Caki2 (cell line): ENCODE measurements at places on chromosomes 5 and 9. TPM values are rescaled to one million over a fixed set of nuclear protein-coding genes. Genes with fewer than 3 reads are reported as not detected.

DNA sequence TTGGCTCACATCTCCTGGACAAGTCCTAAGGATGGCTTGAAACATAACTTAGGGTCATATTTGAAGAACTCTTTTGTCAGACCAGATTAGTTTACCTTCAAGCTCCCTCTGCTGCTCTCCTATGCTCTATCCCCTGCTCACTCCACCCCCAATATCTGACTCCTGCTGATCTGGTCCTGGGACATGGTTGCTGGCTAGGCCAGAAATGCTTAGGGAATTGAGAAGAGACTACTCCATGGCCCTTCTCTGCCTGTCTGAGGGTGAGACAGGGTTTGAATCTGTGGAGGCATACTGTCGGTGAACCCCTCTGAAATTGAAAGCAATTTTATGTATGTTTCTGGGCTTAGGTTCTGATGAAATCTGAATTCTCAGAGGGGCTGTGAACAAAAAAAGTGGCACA is 3.3 kb downstream of the OTULIN start:
- DNase-seq: no peak

DNA sequence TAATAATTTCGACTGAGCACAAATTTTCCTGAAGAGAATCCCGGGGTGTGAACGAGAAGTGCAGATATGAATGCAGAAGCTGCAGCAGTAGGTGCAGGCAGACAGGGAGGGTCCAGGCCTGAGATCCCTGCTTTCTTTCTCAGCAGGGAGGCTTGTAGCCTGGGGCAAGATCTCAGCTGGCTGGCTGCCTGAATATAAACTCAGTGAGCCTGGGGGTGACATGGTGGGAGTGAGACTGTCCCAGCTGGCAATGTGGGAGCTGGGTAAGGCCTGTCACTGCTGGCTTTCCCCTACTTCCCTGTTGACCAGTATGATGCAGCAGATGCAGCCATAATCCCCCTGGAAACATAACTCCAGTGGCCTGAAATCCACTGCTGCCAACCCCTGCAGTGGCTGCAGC is 325.2 kb downstream of the CETN3 start:
- DNase-seq: no peak

GRCh38 chr9:22469928-22470544 is 23.4 kb downstream of the DMRTA1 start:
- peak; percentile 25 for DNase-seq

- DNase-seq: peak; percentile 55
Measured at GRCh38 chr9:110977259-110977709, 61.0 kb downstream of the LPAR1 start.

DNA sequence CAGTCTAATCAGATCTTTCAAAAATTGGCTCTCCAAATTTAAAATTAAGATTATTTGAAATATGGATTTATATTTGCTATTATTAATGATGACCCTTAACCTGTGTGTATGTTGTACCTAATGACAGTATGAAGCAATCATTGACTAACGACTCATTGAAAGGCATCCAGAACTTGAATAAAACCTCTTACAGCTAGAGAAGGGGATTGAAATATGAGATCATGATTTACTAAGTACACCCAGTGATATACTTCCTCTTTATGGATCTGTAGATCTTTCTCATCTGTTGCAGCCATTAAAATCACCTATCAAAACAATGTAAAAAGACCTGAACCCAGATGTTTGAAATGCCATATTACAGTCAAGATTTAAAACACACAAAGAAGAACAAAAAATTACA is 126.5 kb downstream of the RPS23 start:
- DNase-seq: no peak

DNA sequence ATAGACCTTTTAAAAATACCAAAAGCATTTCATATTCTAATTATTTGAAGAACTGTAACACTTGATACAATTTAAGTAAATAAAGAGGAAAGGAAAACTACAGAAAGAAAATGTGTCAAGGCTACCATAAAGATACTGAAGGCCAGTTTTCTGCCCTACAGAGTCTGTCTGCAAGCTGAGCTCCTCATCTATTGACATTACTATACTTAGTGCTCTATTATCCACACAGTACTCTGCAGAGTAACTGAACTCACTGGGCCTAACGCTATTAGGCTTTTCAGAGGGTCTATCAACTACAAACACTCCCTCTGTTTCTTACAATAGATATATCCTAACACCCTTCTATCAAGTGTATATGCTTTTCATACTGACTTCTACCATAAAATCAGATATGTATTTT is 57.1 kb upstream of the SUSD1 start:
- no peak for DNase-seq

- peak; percentile 48 for DNase-seq
Measured at GRCh38 chr5:180670586-180671359, 21.4 kb upstream of the FLT4 start.

DNA sequence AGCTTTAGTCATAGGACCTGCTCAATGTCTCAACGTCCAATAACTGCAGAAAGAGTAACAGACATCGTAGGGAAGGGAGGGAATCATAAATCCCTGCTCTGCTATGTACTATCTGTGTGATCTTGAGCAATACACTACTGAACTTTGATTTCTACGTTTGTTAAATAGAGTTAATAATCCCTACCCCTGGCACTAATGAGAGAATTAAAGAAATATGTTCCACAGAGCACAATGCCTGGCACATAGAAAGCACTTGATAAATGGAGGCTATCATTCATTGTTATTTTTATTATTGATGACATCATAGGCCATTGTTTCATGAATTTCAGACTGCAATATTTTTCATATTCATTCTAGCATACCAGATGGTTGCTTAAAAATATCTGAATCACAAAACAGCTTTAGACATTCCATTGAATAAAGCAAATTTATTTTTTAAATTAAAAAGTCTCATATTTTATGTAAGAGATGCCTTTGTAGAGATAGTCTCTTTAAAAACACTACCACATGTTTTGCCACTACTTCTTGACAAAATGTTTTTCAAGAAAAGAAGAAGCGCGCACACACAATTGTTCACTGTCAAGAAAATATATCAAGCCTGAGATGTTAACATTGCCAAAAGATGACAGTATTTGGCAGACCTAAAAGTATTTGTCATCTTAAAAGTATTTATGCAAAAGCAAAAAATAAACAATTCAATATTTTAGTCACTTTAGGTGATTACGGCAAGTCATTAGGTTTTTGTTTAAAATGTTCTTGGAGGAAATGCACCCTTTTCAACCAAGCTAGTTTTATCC is 108.5 kb downstream of the EBF1 start:
- DNase-seq: no peak

- DNase-seq: peak; percentile 55
Measured at GRCh38 chr5:24788829-24789514, 144.2 kb upstream of the CDH10 start.

- peak; percentile 26 for DNase-seq
Measured at GRCh38 chr5:125109293-125109692, 362.9 kb upstream of the ZNF608 start.

- DNase-seq: peak; percentile 98
Measured at GRCh38 chr9:16030528-16031185, 477.8 kb downstream of the CCDC171 start.

GRCh38 chr5:147616421-147616820 is 106.6 kb upstream of the DPYSL3 start:
- DNase-seq: no peak

DNA sequence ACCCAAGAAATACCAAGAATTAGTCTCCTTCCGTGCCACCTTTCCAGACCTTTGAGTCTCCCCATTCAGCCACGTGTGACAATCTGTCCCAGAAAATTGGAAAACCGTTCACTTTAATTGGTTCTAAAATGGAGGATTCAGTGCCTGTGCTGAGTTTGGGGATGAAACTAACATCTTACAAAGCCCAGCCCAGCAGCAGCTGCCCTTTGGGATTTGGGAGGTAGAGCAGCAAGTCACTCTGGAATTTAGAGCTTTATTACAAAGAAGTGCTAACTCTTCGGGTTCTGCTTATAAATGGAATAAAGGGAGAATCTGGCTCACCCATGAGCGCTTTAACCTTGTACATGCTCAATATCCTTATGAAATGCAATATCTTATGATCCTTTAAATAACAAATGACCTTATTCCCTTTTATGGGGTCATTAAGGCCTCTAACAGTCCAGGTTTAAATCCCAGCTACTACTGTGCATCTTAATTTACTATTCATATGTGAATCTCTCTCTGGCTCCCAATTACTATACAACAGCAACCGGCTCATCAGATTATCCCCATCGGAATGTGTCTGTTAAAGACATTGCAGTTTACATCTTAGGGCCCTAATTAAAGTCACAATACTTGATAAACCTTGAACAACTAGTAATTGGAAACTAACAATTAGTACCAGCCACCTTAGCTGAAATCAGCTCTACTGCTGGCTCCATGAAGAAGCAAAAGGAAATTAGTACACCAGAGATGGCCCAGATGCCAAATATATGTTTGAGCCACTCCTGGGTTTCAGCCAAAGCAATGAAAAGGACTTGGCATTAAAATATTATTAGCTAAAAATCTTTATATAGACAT is 271.8 kb upstream of the SMARCA2 start:
- DNase-seq: no peak

DNA sequence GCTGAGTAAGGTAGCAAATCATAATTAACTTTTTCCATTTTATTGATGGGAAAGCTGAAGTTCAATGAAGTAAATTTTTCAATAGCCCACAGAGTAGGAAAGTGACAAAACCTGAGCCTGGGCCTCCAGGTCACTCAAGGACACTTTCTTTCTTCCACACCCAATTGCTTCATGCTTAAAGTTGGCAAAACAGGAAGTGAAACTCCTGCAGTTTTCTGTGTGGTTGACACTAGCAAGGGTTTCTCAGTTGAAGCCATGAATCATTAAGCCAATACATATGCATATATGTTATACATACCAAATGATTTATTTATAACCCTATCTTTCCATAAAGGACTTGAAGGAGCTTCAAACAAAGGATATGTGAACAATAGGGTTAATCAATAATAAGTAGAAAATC is 13.9 kb downstream of the TLR4 start:
- no peak for DNase-seq

- DNase-seq: no peak
Measured at GRCh38 chr5:141843156-141843927, 34.9 kb downstream of the PCDH1 start.

- no peak for DNase-seq
Measured at GRCh38 chr5:172586125-172587060, 54.7 kb upstream of the NEURL1B start.

DNA sequence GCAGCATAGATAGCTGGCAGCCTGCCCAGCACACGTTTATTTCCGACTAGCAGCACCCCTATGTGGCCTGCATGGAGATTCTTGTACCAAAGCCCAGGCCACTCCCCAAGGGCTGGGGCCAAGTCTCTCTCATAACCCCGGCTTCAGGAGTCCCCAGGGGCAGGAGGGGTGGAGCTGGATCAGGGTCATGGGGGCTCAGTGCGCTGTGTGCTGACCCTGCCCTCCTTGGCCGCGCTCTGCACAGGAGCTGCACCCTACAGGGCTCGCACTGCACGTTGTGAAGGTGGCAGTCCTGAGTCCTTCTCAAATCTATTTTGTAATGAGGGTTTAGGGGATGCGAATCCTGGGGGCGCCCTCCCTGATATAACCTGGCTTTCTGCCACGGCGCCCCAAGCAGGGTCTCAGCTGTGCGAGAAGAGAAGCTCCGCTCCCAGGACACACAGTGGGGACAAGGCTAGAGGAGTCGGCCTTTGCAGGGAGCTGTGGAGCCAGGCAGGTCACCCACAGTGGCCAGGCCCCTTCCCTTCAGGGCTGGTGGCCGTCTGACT is 28.6 kb downstream of the NKD2 start:
- no peak for DNase-seq

- no peak for DNase-seq
Measured at GRCh38 chr5:100762108-100762507, 141.0 kb downstream of the ST8SIA4 start.

GRCh38 chr9:134366223-134367031 is 40.2 kb downstream of the RXRA start:
- DNase-seq: peak; percentile 83

GRCh38 chr9:134321946-134322741 is 4.1 kb upstream of the RXRA start:
- no peak for DNase-seq

The SLC2A8 gene
- total RNA-seq: 13.0 and 16.7 TPM in 2 replicates

The FOXI1 gene
- not detected in 2 replicates for total RNA-seq

The SPATA9 gene
- not detected in 2 replicates for total RNA-seq

The PHYHD1 gene
- total RNA-seq: not detected in 2 replicates

The TXNDC15 gene
- total RNA-seq: 84.4 and 145 TPM in 2 replicates

The IPPK gene
- 7.9 and 10.9 TPM in 2 replicates for total RNA-seq

The IGFBPL1 gene
- total RNA-seq: 2.3 and 7.6 TPM in 2 replicates

The SLC25A2 gene
- not detected in 2 replicates for total RNA-seq

The KIF24 gene
- 1.5 and 4.8 TPM in 2 replicates for total RNA-seq

The CDKN2A gene
- not detected in 2 replicates for total RNA-seq

The ROPN1L gene
- 3.2 and 3.6 TPM in 2 replicates for total RNA-seq

The PGM5 gene
- not detected in 2 replicates for total RNA-seq

The COX7C gene
- total RNA-seq: 348 and 441 TPM in 2 replicates
